D721Med (cell line): ENCODE measurements at places on chromosomes 6 and 20.

GRCh38 chr6:11682561-11682975, 96.0 kb downstream of the ADTRP start:
- no peak for DNase-seq

DNA sequence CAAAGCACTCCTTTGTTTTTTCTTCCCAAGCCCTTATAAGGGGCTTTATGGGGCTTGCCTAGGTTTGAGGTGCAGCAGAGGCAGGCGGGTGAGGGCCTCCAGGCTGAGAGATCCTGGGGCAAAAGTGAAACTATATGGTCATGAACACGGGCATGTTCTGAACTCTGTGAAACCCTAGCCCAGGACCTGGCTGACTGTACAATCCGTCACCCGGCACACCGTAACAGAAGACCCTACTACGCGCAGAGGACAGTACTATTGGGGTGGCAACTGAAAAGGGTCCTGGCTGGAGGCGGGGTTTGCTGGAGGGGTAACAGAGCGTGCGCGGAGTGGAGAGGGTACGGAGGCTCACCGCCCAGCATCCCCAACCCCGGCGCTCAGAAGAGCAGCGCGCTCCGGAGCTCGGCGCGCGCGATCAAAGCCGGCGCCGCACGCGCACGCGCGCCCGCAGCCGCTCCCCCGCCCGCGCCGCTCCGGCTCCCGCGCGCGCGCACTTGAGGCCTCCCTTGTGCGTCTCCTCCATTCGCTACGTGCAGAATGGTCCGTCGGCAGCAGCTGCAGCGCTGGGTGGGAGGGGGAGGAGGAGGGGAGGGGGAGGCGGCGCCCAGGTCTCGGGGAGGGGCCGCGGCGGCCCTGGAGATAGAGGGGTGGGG, 54.2 kb downstream of the MRPL14 start:
- DNase-seq = peak; percentile 94

DNA sequence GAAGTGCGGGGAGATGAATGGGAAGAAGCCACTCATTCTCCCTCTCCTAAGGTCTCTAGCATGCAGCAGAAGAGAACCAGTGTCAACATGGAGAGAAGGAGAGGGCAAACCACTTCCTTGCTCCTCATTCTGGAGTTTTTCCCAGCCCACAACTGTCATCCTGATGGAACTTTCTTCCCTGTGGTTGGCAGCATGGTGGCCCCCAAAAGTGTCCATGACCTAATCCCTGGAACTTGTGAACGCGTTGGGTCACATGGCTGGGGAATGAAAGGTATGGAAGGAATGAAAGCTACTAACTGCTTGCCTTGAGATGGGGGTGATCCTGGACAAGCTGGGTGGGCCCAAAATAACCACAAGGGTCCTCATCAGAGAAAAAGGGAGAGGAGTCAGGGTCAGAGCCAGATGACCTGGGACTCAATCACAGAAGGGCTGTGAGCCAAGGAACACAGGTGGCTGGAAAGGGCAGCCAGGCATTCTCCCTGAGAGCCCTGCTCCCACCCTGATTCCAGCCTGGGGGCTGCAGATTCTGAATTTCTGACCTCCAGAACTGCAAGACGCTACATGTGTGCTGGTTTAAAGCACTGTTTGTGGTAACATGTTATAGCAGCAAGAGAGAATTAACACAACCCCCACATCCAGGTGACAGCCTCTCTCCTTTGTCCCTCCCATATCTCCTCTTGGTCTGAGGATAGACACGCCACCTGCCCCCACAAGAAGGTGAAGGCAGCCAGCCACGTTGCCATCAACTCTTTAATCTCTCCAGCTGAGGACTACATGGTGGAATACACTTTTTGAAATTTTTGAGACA, 63.2 kb downstream of the PYGB start:
- no peak for DNase-seq

GRCh38 chr20:50056951-50057713, 55.8 kb downstream of the UBE2V1 start:
- no peak for DNase-seq

GRCh38 chr6:37982317-37982716, 162.8 kb downstream of the ZFAND3 start:
- no peak for DNase-seq

GRCh38 chr6:27791182-27791943, 120.8 kb downstream of the OR2B2 start:
- no peak for DNase-seq

GRCh38 chr6:142857233-142857761, 87.7 kb downstream of the HIVEP2 start:
- DNase-seq = no peak

DNA sequence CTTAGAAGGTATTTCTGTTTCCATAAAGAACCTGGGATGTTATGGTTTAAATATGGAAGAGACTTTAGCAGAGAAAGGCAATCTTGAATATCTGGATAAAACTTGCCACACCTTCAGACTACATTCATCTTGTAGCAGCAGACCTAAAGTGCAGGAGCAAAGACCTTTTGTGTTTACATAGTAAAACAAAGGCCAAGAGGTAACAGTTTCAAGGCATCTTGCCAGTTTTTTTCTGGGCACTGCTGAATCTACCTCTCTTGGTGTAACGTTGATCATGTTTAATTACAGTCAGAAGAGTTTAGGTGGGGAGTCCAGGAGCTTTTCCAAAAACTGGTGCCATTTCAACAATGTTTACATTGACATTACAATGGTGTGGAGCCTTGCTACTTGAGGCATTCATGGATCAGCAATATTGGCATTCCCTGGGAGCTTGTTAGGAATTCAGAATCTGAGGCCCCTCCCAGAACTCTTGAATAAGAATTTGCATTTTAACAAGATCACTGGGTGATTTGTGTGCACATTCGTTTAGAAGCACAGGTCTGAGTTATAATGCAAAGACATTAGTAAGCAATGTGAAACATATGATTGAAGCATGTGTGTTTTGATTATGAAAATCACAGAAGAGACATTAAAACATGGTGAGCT, 94.5 kb downstream of the F13A1 start:
- no peak for DNase-seq
